ENCODE measurements at places on chromosomes 11 and 22.

GRCh38 chr11:77197626-77198320 lies 69.7 kb downstream of the MYO7A start:
- no peak for DNase-seq

GRCh38 chr11:127866109-127866508 lies 721.2 kb downstream of the ETS1 start:
- DNase-seq = no peak

DNA sequence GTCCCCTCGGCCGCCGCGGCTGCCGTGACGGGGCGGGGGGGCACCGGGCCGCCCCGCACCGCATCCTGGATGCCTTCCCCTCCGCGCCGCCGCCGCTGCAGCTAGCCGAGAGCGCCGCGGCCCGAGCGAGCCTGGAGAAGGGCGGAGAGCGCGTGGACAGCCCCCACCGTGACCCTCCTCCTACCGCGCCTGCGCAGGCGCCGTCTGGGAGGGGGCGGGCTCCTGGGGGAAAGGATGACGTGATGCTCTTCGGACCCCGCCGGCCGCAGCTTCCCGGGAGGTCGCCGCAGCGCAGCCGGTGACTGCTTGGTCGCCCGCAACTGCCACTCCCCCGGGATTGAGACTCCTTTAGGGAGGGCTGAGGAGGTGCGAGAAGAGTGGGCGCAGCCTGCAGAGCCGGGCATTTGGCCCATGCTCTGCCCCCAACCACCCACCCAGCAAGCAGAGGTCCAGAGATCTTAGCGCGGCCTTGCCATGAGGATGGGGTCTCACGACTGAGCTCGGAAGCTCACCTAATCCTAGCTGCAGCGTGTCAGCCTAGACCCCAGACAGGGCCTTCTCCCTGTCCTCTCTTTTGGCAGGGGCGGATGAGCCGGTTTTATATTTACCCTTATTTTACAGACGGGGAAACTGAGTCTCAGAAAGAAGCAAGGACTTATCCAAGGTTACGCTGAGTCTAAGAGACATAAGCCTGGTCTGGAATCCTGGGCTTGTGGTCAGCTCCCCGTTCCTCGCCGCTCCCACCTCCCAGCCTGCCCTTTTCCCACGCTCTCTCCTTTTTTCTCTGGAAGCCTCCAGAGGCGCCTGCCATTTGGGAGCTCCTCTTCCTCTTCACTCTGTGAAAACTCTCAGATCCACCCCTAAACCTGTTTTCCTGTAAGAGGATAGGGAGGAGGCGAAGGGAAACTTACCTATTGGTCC lies at the start of gene DENND5A:
TSS of gene DENND5A (minus strand) at position 140 of the 921 bp plus-strand sequence. CDS start 281 bp downstream, outside the sequence.
- peak; percentile 78 for DNase-seq

DNA sequence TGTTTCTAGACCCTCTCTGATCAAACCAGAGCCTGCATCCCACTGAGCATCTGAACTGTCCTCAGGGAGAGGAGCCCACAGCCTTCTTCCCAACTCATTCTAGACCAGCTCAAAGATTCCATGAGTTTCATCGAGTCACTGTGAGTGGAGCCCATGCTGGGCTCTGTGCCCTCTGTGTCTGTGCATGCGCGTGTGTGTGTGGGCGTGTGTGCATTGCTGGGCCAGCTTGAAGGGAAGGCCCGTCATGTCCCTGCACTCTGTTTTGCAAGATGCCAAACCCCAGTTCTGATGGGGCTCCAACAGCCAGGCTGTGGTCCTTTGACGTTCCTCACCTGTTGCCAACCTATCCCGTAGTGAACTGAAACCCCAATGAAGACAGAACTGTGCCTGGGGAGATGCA lies 7.1 kb downstream of the MPEG1 start:
- DNase-seq = no peak

DNA sequence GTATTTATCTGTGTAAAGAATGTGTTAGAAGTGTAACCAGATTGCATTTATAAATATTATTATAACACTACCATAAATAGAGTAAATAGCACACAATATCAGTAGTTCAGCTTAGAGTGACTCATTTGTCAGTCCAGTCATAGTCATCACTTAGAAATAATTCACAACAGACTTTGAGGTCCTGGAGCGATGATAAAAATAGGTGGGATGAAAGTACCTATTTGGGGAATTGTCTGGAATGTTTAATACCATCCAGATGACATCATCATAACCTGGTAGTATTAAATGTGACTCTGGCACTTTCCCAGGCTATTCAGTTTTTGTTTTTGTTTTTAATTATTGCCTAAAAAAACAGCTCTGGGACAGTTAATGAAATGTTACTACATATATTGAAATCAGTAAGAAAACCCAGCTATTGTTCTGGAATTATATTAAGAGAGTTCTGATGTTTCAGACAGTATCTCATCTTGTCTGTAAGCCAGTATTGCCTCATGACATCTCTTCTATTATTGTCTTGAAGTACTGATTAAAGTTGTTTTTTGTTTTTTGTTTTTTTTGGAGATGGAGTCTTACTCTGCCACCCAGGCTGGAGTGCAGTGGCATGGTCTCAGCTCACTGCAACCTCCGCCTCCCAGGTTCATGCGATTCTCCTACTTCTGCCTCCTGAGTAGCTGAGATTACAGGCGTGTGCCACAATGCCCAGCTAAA lies 74.8 kb downstream of the SIK2 start:
- no peak for DNase-seq

GRCh38 chr11:27864091-27864491 lies 163.8 kb upstream of the BDNF start:
- no peak for DNase-seq

DNA sequence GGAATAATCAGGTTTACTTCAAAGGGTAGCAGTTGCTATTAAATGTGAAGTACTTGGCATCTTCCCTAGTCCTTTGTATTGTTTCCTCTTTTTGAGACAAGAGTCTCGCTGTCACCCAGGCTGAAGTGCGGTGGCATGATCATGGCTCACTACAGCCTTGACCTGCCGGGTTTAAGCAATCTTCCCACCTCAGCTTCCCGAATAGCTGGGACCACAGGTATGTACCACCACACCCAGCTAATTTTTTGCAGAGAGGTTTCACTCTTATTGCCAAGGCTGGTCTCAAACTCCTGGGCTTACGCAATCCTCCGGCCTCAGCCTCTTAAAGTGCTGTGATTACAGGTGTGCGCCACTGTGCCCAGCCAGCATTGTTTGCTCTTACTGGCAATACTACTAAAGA lies 36.2 kb upstream of the RAPSN start:
- no peak for DNase-seq

GRCh38 chr22:37684803-37685615 lies 1.1 kb upstream of the NOL12 start:
- DNase-seq = no peak

DNA sequence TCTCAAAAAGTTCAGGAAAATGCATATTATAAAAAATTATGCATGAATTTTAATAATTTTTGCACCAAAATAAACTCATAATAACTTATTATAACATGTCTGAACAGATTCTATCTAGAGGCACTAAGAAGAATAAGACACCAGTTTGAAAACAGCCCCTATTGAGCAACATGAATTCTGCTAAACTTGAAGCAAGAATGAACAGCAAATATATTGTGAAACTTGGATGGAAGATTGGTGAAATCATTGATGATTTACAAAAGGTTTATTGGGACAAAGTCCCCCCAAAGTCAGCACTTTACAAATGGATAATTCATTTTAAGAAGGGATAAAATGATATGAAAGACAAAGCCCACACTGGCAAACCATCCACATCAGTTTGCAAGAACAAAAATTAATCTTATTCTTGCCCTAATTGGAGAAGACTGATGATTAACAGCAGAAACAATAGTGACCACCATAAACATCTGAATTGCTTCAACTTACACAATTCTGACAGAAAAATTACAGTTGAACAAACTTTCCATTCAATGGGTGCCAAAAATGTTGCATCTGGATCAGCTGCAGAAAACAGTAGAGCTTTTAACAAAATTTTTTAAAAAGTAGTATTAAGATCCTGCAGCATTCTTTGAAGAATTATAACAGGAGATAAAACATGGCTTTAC lies 257.5 kb upstream of the FAT3 start:
- no peak for DNase-seq

DNA sequence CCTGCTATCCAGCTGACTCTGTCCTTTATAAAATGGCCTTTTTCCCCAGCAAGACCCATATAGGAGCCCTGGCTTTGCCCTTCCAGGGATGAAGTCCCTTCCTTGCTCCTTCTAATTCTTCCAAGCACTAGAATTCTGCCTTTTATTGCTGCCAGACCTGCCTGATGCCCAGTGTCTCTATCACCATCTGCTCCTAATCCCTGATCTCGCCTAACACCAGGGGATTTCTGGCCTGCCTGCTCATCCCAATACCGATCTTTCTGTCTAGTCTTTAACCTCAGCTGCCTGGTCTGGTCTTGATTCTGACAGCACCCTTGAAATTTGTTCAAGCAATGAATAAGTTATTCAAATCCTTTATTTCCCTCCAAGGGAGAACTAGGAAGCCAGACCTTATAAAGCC lies 150.2 kb downstream of the SPON1 start:
- DNase-seq = no peak

DNA sequence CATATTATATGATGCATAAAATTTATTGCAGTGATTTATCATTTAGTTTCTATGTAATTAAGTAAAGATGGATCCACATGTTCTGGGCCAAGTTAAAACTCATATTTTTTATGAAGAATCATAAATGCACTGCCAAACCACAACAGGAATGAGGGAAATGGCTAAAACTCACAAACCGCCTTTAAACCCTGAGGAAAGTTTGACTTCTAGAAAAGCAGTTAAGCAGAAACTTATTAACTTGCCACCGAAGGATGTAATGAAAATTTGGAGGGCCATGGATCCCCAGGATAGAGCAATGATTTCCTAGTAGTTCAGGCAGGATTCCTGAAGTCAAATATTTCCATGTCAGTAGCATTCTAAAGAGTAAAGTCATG lies 218.3 kb upstream of the CTSC start:
- DNase-seq = no peak

GRCh38 chr11:80860632-80861031 lies 1419.8 kb upstream of the TENM4 start:
- no peak for DNase-seq

DNA sequence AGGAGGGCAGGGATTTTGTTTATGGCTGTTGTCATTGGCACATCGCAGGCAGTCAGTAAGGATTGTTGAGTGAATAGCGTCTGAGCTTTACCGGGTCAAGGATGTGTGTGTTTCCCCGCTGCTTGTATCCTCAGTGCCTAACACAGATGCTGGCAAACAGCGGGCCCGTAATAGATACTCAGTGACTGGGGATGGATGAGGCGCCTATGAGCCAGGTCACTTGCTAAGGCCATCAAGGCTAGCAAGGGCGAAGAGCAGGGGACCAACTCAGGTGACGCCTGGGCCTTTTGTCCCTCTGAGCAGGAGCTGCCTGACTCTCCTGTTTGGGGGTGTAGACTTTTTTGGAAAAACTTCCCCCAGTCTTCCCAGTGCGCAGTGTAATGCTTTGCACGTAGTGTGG lies 118.1 kb downstream of the HIPK3 start:
- DNase-seq = no peak

Measured in NCI-H1092 (cell line).